Activated naive CD8-positive, alpha-beta T cell treated with anti-CD3 and anti-CD28 coated beads, Interleukin-2, amount 10 ng/mL, durations not matched to agents 7 days and 5 days (primary cell): ENCODE measurements at places on chromosomes 1 and 21. TPM values are rescaled to one million over a fixed set of nuclear protein-coding genes. Genes with fewer than 3 reads are reported as not detected.

Gene RGS18
- 0.28 TPM for total RNA-seq

GRCh38 chr1:39214998-39215873 lies 10.7 kb downstream of the MACF1 start:
- peak; percentile 48 for DNase-seq

Gene GJC2
- 6.2 TPM for total RNA-seq

Gene ZBTB8OS
- total RNA-seq = 57.7 TPM

Gene TNFRSF4
- total RNA-seq = 3.1 TPM

DNA sequence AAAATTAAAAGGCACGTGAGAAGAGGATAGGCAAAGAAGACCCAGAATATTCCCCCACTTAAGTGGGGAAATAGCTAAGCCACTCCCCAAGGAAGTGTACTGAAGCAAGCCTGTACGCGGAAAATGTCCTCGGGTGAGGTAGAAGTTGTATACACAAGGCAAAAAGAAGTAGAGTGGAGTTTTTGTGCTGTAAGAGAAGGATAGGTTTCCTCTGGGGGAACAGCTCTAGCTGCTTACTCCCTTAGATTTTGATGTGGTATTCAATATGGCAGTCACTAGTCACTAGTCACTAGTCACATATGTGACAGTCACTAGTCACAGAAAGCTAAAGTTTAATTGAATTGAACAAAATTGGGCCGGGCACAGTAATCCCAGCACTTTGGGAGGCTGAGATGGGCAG lies 7.6 kb downstream of the TXNIP start:
- no peak for DNase-seq

GRCh38 chr1:237902960-237903743 lies 12.4 kb upstream of the ZP4 start:
- no peak for DNase-seq

Gene WNT9A
- 0.09 TPM for total RNA-seq

GRCh38 chr1:172040466-172040865 lies 199.2 kb downstream of the DNM3 start:
- no peak for DNase-seq

DNA sequence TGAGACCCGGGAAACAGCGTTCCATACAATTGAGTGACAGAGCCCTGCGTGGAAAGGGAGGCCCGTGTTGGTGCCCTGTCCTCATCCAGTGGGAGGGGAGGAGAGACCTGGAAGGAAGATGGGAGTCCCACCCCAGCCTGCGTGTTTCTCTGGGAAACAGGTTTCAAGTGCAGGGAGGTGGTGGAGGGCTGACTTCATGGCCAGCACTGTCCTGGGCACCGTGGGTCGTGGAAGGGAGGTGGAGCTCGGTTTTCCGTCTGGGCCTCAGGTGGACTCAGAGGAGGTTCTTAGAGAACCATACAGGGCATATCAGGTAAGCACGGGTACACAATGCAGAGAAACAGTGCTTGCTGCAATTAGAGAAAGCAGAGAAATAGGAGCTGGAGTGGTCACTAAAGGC lies 222.6 kb downstream of the CAMTA1 start:
- no peak for DNase-seq

- DNase-seq = no peak
Measured at GRCh38 chr1:67676946-67677345, 8.1 kb upstream of the GADD45A start.

DNA sequence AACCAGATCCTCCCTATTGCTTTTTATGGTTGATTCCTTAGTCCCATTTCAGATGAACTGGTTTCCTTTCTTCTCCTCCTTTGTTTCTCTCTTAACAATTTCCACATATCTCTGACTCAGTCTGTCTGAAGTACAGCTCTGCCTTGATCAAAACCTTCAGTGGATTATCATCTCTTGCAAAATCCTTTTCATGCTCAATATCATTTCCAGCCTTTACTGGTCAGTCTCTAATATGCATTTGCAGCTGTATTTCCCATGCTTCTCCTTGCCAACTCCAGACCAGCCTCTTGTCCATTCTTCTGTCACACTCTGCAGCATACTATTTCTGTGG lies 72.2 kb downstream of the SNX7 start:
- no peak for DNase-seq

- no peak for DNase-seq
Measured at GRCh38 chr1:64594446-64594845, 124.5 kb downstream of the CACHD1 start.

- DNase-seq = no peak
Measured at GRCh38 chr1:171583591-171584201, 38.3 kb upstream of the MYOCOS start.

Gene KCNAB2
- total RNA-seq = 307 TPM

Gene PROX1
- total RNA-seq = not detected

- DNase-seq = no peak
Measured at GRCh38 chr1:203323587-203323986, 18.3 kb downstream of the BTG2 start.

DNA sequence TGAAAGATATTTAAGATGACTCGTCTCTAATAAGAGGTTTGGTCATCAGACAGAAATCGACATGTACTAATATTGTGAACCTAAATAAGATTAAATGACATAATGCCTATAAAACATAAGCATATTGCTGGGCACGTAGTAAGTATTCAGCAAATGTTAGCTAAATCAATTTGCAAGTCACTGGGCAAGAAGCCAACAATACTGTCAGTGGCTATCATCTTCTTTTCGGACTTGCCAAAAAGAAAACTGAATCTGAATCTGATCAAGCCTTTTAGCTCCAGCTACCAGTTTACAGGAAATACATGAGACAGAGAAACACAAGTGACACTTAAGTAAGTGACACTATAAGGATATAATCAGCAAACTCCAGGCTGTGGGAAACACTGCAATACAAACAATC lies 46.0 kb downstream of the RPL5 start:
- no peak for DNase-seq

DNA sequence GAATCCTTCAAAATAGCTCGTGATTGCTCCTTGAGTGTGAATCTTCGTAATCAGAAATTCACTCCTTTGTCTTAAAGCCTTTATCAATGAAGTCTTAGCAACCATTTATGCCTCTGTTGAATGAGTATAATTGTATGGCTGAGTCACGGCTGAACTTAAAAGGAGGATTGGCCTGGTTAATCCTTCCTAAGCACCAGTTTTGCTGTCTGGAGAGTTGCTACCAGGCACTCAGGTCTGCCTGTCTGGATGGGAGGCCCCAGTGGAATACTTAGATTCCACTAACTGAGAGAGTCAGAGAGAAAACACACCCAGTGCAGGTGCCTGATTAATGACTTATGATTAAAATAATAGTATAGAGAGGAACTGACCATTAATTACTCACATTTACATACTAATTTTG lies 7.6 kb upstream of the HHAT start:
- DNase-seq = no peak

- no peak for DNase-seq
Measured at GRCh38 chr1:223745731-223746130, 33.4 kb downstream of the CAPN2 start.

DNA sequence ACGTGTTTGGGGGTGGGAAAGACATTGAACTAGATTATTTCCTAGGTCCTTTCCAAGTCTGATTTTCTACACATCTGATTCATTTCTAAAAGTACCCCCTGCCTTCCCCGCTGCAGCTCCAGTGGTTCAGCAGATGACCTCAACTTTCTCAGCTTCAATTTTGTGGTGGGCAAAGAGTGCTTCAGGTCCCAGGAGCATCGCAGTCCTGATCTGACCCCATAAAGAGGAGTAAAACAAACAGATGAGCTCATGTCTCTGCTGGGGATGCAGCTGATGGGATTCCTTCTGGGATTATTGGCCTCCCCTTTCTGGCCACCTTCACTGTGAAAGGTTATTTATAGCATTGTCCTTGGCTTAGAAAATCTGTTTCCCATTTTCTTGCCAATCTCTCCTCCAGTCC lies 337.0 kb upstream of the PLXNA2 start:
- DNase-seq = no peak

Gene TTC39A
- total RNA-seq = not detected

Gene DCST1
- total RNA-seq = not detected

- no peak for DNase-seq
Measured at GRCh38 chr1:88973520-88974137, 18.8 kb downstream of the KYAT3 start.
